ENCODE measurements at places on chromosomes 11 and 22.

DNA sequence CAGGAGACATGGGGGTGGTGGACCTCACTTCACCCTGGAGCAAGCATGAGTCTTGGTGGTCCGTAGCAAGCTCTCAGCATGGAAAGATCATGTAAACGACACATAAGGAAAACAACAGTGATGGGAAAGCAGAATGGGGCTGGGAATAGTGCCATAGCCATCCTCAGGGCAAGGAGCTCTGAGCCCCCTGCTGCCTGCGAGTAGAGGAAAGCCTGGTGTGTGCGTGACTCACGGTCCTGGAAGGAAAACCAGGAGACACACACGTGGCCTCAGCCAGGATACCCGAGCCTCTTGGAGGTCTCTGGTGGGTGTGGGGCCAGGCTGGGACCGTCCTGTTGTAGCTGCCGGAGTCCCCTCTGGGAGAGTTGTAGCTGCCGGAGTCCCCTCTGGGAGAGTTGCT, 12.4 kb downstream of the SHANK3 start:
- no peak for DNase-seq

DNA sequence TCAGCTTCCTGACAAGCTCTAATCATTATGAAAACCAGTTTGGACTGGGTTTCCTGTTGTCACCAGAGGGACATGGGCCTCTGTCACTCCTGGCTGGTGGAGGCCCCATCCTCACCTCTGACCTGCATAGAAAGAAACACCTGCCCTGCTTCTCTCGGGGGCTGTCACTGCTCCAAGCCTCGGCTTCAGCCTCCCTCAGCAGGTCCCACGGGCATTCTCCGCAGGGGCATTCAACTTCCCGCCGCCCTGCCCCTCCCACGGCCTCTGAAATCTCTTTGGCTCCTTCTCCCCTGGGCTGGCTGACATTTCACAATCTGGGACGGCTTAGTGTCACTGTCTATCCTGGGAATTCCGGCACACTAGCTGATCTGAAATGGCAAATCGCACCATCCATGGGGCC, 257.9 kb downstream of the CTTN start:
- DNase-seq: no peak

GRCh38 chr22:47898946-47899345, 1136.5 kb downstream of the TBC1D22A start:
- no peak for DNase-seq

GRCh38 chr22:20156611-20157429, 6.0 kb upstream of the CCDC188 start:
- peak; percentile 59 for DNase-seq

DNA sequence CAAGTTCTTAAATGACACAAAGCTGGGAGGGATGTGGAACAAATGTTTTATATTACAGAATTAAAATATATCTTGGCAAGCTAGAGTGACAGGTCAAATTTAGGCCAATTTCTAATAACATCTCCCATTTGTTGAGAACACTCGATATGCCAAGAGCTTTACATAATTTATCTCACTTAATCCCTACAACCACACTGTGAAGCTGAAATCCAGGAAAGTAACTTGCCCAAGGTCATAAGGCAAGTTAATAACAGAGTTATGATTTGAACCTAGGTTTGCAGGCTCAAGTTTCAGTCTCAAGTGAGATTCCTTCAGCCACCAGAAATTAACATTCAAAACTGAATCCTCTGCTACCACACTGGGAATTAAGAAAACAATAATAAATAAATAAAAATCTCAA, 38.3 kb downstream of the RAB30 start:
- no peak for DNase-seq

DNA sequence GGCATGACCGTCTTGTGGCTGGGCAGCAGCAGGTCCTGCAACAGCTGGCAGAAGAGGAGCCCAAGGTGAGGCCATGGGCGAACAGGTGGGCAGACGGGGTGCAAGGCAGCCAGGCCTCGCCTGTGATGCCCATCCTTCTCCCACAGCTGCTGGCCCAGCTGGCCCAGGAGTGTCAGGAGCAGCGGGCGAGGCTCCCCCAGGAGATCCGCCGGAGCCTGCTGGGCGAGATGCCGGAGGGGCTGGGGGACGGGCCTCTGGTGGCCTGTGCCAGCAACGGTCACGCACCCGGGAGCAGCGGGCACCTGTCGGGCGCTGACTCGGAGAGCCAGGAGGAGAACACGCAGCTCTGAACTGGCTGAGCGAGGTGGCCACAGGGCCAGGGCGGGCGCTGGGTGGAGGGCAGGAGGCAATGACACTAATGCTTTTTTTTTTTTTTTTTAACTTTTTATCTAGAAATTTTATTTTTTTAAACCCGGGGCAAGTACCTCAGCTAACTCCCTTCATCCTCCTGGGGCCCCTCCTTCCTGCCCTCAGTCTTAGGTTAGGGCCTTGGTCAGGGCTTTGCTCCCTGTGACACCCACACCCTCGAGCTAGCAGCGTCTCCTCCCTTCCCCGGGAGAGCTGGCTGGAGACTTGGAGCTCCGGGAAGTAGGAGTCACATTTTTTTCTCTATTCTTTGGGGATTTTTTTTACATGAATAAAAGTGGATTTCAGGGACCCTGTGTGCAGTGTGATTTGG, 16.0 kb downstream of the PLCB3 start:
- no peak for DNase-seq

- no peak for DNase-seq
These were observed 7.0 kb downstream of the MTFP1 start for GRCh38 chr22:30432520-30432919.

DNA sequence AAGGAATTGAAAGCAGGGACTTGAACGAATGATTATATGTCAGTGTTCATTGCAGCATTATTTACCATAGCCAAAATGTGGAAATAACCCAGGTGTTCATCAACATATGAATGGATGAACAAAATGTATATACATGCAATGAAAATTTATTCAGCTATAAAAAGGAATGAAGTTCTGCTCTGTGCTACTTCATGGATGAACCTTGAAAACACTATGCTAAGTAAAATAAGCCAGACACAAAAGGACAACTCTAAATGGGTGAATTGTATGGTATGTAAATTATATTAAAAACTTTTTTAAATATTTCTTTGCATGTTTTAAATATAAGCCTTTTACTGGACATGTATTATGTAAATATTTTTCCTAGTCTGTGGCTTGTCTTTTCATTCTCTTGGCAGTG, 107.0 kb downstream of the ME3 start:
- DNase-seq: no peak

GRCh38 chr22:43829904-43830851, 18.1 kb upstream of the EFCAB6 start:
- DNase-seq: no peak

DNA sequence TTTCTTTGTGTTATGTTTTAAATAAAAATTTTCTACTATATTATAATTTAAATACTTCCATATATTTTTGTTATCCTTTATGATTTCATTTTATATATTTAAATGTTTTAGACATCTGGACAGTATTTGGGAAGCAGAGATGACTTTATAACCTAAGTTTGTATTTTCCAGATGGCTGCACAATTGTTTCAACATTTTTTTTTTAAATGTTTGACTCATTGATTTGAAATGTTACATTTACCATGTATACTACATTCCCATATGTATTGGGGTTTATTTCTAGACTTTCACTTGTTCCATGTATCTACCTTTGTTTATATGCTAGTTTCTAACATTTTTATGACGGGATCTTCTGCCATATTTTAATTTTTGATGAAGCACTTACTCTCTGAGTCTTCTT, 766.5 kb downstream of the METTL15 start:
- DNase-seq: no peak

GRCh38 chr22:38238519-38239071, 34.2 kb downstream of the TMEM184B start:
- DNase-seq: no peak

- DNase-seq: no peak
These were observed 5.7 kb upstream of the TMEM41B start for GRCh38 chr11:9320047-9320446.

DNA sequence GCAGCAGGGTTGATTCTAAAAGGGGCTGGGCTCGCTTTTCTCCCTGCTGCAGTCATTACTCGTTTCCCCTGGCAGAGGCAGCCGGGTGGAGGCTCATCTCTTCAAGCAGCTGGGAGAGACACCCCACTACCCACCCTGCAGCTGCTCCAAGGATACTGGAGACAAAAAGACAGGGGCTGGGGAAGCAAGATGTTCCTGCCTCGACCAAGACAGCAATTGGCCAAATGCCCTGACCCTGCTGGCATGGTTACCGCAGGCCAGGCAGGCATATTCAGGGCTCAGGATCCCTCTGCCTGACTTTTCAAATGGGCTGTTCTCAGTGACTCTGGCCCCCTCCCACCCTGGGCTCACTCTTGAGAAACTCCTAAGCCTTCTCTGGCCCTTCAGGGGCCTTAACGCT, 6.8 kb upstream of the RGL4 start:
- no peak for DNase-seq

DNA sequence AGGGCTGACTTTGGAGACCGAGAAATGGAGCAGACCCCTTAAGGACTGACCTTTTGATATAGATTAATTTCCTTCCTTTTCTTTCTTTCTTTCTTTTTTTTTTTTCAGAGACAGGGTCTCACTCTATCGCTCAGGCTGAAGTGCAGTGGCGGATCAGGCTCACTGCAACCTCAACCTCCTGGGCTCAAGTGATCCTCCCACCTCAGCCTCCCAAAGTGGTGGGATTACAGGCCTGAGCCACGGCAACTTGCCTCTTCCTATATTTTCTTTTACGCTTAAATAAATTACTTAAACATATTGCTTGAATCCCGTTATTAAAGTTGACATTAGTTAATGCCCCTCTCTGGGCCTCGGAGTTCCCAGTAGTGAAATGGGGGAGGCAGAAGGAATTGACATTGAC, 350 bp upstream of the KCTD14 start:
- DNase-seq: no peak

- DNase-seq: no peak
These were observed 4.7 kb downstream of the OLFML1 start for GRCh38 chr11:7490054-7490453.

DNA sequence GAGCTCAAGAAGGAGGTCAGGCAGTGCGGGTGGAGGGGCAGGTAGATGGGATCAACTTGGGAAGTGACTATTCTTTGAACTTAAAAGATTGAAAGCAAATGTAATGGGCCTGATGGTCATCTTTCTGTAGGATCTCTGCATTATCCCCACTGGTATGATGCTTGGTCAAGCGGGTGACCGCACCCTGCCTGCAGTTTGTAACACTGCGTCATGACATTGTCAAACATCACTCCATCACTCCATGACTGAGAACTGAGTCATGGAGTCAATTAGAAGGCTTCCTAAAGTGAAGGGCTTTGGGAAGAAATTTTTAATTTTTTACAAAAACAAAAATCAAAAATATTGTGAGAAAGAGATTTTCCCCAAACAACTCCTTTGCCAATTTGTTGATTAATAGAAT, 62.4 kb upstream of the BMAL1 start:
- DNase-seq: peak; percentile 44

DNA sequence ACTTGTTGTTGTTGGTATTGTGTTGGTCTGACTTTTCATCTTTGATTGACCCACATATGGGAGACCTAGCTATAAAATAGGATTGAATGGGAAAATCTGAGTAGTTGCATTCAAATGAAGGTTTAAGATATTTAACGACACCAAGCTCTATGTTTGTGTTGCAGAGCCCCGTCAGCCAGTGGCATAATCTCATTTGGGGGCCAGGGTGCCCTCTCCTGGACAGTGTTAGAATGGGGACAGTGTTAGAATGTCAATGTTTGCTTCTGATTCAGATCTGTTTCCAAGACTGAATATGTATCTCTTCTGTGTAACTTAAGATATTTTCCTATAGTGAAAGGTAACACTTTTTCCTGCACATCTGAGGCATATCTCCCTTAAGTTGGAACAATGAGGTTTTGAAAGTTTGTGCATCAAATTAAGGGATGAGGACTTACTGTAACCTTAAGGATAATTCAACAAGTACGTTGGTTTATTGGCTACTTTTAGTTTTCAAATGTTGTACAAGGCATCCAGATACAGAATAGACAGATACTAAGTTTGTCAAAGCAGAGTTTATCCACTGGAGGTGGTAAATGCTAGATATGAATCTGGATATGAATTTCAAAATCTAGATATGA, 5.3 kb upstream of the OR52M1 start:
- DNase-seq: no peak

DNA sequence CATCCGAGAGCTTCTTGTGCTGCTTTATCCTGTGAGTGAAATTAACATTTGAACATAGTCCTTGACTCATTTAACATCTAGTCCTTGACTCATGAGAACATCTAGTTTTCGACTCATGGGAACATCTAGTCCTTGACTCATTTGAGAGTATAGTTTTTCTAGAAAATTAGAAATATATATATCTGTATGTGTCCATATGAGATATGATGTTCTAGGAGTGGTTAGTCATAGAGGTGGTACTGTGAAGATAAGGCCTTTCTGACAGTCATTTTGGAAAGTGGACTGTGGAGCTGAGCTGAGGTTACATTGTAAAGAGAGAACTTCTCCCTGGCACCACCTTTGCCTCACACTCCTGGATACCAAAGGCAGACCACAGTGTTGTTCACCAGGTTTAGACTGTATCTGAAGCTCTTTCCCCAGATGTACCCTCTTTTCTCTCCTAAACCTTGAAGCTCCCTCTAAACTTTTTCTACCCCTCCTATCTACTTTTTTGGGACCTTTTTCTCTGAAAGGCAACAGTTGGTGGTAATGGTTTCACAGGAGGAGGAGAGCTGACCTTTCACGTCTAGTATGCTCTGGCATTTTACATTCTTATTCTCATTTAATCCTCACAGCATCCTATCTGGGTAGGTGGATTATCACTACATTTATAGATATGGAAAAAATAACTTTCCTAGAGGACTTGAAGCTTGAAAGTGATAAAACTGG, 67.2 kb downstream of the PPP2R1B start:
- no peak for DNase-seq

GRCh38 chr11:115122274-115122673, 381.9 kb downstream of the CADM1 start:
- no peak for DNase-seq

DNA sequence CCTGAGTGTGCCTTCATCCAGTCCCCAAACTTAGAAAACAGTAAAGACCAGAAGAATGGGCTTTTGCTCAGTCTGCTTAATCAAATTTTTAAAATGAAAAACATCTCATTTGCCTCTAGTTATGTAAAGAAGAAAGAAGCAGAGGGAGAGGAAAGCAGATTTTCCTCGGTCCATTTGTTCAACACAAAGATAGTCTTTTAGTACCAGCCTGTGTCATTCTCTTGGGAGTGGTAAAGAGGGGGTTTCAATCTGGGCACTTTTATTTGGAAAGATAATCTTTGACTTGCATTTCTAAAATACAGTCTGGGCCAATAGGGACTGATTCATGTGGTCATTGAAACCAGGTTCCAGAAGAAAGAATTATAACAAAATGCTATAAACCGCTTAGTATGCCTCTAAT, 29.5 kb downstream of the KREMEN1 start:
- no peak for DNase-seq

GRCh38 chr11:16395601-16396000, 39.3 kb upstream of the SOX6 start:
- DNase-seq: no peak

- DNase-seq: no peak
These were observed 230.4 kb upstream of the MTNR1B start for GRCh38 chr11:92739041-92739440.

DNA sequence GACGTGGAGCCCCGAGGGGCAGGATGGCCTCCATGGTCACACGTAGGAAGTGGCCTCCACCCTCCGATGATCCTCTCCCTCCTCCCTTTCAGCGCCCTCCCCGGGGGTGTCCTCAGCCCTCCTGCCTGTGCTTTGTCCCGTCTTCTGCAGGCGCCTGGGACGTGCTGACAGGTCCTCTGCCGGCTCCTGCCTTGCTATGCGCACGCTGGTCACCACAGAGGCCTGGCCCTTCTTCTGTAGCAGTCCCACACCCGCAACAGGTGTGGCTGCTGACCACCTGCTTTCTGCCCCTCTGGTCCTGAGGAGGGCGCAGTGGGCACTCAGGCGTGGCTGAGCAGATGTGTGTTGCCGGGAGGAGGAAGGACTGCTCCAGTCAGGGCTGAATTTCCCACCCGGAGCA, 27.7 kb upstream of the PPP6R3 start:
- DNase-seq: no peak
